Endodermal cell (in vitro differentiated cells): ENCODE measurements at places on chromosomes 1 and 21.

GRCh38 chr1:12244078-12244477 is 14.2 kb downstream of the VPS13D start:
- peaks cover 45% of the 10 kb centered on the region for H3K36me3 ChIP-seq
- DNase-seq, result peak; percentile 58
- H3K27me3 ChIP-seq, result no peaks in the 10 kb centered on the region
- no peak overlapping the region for H3K27ac ChIP-seq

GRCh38 chr1:13723810-13724209 is 23.8 kb downstream of the PRDM2 start:
- no peak for DNase-seq
- H3K27ac ChIP-seq, result no peak overlapping the region
- peaks cover 18% of the 10 kb centered on the region for H3K27me3 ChIP-seq
- H3K4me1 ChIP-seq, result peaks cover 3% of the 10 kb centered on the region
- H3K36me3 ChIP-seq, result no peaks in the 10 kb centered on the region

DNA sequence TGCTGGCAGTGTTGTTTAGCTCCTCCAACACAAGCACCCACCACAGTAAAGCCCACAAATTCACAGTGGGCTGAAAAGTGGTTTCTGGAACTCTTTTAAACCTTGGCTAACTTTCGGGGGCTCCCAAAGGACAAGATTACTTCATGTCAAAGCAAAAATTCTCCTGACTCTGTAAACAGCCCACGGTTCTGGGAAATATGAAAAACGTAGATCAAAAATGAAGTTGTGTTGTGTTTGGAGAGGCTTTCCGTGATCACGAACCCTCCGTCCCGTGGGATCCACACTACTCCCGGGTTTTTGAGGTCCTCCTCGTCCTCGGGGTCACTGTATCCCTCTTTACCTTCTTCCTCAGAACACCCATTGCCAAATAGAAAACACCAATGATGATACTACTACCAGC is 159.0 kb upstream of the RUNX1 start:
- no peaks in the 10 kb centered on the region for H3K27me3 ChIP-seq
- H3K36me3 ChIP-seq, result no peaks in the 10 kb centered on the region
- no peak overlapping the region for H3K4me3 ChIP-seq

DNA sequence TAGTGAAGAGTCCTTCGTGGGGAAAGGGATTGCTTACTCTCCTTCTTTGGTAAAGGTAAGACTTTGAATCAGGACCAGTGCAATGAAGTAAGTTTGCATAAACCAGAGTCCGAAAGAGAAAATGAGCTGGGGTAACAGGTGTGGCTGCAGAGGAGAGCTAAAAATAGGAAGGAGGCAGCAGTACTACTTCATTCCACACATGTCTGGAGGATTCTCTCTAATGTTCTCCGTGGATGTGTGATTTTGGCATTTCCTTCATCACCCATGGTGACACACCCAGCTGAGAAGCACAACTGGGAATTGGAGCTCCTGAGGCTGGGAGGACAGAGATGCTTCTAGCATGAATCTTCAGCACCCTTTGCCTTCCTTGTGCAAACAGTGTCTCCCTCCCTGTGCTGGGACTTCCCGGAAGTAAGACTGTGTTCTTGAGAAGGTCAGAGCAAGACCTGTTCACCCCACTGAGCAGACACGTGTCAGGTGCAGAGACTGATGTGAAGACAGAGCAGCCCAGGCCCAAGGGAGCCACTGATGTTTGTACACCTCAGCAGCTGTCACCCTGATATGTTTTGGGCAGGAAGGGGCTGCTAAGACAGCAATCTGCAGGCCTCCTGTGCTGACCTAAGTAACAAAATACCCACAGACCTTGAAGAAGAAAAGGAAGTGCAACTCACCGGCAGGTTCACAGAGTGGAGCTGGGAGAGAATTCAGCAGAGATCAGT is 13.3 kb downstream of the FCRL1 start:
- H3K27me3 ChIP-seq, result peaks cover 5% of the 10 kb centered on the region
- H3K27ac ChIP-seq, result no peak overlapping the region

- H3K27me3 ChIP-seq, result no peaks in the 10 kb centered on the region
- no peaks in the 10 kb centered on the region for H3K4me1 ChIP-seq
- no peak overlapping the region for H3K4me3 ChIP-seq
- DNase-seq, result no peak
- no peaks in the 10 kb centered on the region for H3K36me3 ChIP-seq
Measured at GRCh38 chr1:87902830-87903229, 574.1 kb downstream of the LMO4 start.
